ENCODE measurements at places on chromosomes 13 and 19.
A peak's percentile ranks its signal among the peaks of the same experiment; 100 is the strongest.

GRCh38 chr19:45154064-45154827 is 6.5 kb downstream of the NKPD1 start:
- no peak for DNase-seq

DNA sequence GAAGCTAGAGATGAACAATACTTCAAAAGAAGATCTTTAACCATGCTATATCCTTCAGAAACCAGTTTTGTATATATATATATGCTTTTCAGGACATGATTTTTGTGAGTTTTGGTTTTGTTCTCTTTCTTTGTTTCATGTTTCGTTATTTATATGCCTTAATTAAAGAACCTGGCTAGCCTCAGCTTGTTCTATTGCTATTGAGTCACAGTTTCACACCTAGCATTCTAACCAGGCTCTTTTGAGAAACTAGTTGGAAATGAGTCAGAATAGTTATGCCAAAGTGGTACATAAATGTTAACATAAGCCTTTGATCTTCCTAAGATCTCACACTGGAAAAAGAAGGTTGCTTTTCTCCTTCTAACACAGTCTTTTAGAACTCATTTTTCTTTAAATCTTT is 1925.2 kb downstream of the OLFM4 start:
- DNase-seq = no peak

DNA sequence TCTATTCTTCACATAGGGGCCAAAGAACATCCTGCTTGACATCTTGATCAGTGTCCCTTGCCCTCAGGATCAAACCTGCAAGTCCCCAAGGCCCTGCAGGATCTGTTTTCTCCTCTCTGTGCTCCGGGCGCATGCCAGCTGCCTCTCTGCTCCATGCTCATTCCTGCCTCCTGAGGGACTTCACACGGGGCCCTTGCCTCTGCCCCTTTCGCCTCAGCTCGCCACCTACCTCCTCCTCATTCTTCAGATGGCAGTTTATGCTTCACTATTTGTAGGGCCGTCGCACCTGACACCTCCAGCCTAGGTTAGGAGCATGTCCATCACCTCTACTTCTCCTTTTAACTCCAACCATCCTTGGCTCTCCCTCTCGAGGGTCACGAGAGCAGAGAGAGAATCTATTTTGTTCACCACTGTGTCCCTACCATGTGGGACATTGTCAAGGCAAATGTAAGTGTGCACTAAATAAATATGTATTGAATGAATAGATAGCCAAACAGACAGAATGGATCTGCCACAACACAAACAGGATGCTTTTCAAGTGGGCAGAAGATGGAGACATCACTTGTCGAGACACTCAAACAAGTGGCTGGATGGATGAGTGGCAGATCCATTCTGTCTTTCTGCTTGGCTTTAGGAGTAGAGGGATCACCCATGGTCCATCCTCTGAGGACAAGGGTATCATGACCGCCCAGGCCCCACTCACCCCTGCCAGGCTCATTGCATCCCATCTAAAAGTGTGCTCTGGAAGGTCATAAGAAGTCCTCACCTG is 29.6 kb downstream of the ACTN4 start:
- DNase-seq = no peak

DNA sequence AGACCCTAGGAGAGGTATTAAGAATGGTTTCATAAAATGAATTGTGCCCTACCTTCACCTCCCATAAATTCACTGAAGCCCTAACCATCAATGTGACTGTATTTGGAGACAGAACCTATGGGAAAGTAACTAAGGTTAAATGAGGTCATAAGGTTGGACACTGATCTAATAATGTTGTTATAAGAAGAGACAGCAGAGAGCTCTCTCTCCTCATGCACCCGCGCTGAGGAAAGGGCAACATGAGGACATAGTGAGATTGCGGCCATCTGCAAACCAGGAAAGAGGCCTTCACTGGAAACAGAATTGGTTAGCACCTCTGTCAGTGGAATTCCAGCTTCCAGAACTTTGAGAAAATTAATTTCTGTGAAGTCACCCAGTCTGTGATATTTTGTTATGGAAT is 1396.1 kb upstream of the MIR17HG start:
- DNase-seq = no peak

DNA sequence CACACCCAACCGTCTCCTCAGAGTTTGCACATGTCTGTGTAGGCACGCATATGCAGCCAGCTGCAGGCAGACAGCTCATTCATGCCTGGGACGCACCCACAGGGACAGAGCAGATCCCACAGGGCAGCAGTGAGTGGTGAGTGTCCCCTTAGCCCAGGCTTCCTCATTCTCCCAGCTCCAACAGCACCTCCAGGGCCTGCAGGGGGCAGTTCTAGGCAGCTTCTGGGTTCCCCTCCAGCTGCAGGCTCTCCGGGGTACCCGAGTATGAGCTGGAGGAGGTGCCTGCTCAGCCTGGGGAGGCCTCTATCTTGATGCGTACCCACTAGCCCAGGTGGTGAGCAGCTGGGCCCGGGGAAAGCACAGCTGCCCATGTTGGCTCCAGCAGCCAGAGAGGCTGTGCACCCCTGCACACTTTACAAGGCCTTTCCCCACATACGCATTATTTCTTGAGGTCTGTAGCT is 1.3 kb upstream of the SHANK1 start:
- no peak for DNase-seq

DNA sequence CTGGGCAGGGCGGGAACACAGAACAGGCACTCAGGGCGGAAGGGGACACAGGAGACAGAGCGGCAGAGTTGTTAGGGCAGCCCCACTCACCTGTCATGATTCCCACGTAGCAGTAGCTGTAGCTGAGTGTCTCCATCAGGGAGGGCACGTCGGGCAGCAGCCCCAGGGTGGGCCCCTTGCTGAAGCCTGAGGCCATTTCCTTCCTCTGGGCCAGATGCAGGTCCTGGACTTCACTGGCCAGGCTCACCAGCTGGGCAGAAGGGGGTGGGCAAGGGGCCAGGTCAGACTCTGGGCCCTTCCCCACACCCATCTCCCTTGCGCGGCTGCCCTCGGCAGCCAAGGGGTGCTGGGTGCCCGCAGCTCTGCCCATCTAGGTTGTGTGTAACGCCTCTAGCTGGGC is 5.9 kb downstream of the MBOAT7 start:
- no peak for DNase-seq

DNA sequence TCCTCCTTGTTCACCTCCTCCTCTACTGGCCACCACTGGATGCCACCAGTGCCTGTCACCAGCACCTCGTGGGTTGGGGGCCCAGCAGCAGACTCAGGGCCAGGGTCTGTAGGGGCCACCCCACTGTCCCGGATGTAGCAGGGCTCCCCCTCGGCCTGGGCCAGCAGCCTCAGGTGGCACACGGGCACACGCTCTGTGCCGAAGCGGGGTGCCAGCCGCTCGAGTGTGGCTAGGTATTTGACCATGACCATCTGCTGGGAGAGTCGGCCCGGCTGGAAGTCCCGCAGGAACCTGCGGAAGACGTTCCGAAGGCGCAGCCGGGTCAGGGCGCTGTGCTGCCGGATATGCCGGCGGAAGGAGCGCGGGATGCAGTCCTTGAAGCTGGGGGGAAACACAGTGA is 14.9 kb downstream of the TYK2 start:
- no peak for DNase-seq

DNA sequence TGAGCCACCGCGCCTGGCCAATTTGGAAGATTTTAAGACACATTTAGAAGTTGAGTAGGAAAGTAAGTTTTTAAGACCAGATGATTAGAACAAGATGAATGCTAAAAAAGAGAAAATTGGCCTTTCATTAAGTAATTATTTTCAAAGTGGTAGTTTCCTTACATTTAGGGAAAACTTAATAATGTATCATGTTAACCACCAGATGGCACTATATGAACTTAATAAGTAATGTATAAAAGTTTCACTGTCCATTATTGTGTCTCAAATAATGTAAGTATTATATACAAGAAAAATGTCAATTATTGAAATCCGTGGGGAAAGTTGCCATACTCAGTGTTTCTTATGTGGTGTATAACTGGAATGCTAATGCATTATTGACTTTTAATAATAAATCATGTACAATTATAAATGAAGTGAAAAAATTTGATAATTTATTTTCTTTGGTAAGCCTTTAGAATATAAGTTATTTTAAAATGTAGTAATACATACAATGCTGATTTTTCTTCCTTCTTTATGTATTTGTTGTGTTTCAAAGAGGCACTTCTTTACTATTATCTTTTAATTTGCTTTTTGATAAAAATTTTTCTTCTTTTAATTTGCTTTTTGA is 29.2 kb downstream of the COG6 start:
- DNase-seq = peak; percentile 40

- DNase-seq = no peak
Measured at GRCh38 chr19:33391631-33392249, 18.2 kb downstream of the CEBPG start.

- DNase-seq = peak; percentile 6
Measured at GRCh38 chr13:25806264-25806974, 245.4 kb downstream of the SHISA2 start.

DNA sequence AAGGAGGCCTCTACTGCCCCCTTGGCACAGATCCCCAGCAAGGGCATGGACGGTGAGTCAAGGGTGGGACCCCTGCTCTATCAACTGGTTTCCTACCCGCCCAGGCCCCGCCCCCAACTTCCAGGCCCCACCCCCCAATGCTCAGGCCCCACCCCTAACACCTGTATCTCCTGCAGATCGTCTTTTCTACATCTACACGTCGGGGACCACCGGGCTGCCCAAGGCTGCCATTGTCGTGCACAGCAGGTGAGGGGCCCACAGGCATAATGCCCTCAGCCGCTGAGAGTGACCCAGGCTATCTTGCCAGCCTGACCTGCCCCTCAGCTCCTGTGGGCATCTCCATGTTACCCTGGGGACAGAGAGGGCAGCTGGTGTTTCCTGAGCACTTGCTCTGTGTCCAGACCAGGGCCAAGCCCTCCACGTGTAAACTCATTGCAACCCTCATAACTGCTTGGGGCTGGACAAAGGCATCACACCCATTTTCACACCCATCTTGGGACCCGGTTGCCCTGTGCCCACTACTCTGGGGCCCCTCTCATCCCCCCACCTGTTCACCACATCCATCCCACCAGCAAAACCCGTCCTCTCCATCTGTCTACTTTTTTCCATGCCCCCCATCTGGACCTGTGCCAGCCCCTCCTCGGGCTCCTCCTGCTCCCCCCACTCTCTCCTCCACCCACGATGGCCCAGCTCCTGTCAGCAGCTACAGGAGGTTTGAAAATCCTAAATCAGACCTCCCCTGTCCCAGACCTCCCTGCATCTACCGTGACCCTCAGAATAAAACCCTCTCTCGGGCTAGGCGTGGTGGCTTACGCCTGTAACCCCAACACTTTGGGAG is 17.2 kb downstream of the SLC27A1 start:
- no peak for DNase-seq

DNA sequence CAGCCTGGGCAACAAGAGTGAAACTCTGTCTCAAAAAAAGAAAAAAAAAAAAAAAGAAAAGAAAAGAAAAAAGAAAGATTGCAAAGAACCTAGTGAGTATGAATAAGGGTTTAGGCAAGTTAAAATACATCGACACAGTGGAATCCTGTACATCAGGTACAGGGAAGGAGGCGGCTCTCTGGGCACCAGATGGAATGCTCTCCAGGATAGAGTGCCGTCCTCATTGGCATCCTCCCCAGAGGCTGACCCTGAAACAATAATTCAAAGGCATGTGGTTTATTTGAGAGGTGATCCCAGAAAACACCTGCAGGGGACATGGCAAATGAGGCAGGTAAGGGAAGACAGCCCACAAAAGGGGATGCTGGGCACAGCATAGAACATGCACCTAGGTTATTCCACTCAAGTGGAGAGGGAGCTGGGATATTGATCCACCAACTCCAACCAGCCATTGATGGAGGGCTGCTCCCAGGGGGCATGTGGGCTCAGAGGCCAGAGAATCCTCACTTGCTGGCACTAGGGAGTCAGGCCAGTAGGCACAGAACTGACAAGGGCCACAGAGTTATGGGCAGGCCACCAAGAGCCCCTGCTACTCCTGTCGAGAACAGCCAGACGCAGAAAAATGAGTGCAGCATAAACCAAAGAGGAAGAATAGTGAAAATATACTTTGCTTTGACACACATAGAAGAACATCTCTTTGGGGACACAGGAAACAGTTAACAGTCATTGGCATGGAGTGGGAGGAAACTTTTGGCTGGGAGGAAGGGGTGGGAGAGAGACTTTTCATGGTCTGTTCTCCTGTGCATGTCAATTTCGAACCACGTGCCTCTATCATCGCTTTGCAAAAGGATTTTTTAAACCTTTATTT is 4.2 kb downstream of the TSPAN16 start:
- no peak for DNase-seq

DNA sequence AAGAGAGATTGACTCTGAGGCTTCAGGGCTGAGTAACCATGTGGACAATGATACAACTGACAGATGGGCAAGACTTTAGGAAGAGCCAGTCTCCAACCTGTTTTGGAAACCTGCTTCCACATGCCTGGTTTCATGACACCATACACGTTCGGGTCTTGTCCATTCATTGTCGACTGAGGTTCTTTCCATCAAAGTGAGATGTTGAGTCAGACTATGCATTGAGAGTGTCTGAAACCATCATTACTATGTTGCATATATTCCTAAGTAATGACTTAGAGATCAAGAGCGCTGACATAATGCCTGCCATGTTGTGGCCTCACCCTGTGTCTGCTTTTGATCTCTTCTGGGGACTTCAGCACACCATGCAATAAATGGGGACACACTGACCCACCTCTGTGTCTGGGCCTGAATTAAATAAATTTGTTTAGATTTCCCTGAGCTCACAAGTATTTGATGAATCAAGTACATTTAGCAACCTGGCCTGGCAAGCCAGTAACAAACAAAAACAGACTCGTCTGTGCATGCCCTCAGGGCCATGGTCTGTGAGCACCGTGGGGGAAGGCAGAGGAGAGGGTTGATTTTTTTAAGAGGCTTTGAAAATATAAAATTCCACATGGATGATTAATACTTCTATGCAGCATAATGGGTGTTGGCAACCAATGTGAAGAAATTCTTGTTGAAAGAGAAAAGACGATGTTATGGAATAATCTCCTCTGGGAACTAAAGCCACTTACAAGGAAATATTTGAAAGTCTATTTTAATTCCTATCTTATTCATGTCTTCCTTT is 49.9 kb upstream of the UBAC2 start:
- DNase-seq = no peak

GRCh38 chr19:9913237-9914000 is 22.9 kb downstream of the OLFM2 start:
- DNase-seq = peak; percentile 46

GRCh38 chr13:75312884-75313520 is 169.0 kb downstream of the TBC1D4 start:
- DNase-seq = peak; percentile 7

DNA sequence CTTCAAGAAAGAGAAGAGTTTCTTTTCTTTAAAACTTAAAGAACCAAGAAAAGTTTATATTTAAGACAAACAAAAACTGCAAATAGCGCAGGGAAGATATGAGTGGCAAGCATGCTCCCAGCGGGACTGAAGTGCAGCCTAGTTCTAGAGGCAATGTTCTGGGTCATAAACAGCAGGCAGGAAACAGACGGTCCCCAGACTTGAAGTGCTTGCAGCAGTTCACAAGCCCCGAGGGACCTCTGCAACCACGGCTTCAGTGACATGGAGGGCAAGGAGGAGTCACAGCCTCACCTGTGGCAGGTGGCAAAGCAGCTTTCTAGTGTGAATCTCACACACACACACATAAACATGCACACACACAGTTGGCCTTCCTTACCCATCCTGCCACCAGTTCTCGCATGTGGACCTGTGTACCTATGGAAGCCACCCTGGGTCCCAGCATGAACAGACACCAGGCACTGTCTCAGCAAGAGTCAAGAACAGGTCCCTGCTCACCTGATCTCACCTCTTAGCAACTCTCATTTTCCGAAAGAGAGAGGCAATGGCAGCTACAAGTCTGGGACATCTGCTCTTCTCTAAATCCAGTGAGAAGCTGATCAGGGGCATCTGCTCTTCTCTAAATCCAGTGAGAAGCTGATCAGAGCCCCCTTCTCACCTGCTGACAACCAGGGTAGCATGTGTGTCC is 162.0 kb downstream of the EFNB2 start:
- no peak for DNase-seq

GRCh38 chr19:53853707-53854106 is 14.0 kb upstream of the MYADM start:
- no peak for DNase-seq
